Stimulated activated CD4-positive, alpha-beta T cell treated with anti-CD3 and anti-CD28 coated beads, Interleukin-4, amount 100 ng/mL, for 24 hours (primary cell): ENCODE measurements at places on chromosomes 11 and 22.
A peak's percentile ranks its signal among the peaks of the same experiment; 100 is the strongest.

DNA sequence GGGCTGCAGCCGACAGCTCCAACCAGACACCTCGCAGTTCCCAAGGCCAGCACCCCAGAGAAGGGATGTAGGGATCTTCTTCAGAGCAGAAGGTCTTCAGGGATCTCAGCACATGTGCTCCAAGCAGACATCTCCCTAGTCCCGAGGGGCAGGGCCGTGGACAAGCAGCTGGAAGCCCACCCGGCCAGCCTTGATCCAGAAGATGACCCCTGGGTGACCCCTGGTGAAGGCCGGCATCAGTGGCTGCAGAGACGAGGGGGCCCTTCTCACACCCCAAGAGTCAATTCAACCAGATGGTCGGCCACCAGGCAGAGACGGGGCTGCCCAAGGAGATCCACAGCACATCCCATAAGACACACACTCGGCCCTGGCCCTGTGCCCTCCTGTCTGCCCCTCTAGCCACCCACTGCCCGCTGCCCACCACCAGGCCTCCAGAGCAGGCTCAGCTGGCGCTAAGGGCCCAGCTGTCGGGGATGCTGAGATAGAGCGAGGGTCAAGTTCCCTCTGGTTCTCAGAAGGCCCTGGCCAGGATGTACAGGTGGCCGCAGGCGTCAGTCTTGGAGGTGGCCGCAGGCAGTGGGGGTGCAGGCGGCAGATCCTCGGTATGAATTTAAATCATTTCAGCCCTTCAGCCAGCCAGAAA, 168.3 kb downstream of the BRD1 start:
- DNase-seq: no peak

DNA sequence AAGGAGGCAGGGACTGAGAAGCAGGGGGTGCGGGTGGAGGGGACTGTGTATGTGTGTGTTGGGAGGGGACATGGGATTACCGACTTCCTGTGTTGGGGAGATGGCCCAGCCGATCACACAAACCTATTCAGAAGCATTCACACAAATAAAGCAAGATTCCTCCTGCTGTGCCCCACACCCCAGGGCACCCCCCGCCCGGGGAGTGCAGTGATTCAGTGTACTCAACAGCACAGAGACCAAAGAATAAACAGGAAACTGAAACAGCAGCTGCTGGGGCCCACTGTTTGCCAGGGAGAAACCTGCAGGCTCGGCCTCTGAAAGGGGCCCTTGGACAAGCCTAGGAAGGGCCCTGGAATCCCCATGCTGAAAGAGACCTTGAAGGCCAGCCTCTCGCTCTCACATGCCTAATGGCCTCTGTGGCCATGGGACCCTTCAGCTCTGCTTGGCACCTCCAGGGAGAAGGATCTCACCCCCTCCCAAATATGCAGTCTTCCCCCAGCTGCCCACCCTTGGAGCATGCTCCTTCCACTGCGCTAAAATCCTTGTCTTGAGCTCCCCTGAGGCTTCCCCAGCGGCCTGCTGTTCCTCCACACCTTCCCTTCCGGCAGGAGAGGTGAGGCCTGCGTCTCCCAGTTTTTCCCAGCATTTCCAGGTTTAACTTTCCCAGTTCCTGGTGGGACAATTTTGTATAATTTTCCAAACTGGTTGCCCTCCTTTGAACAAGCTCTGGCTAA, 72.9 kb downstream of the CSNK2A3 start:
- no peak for DNase-seq

DNA sequence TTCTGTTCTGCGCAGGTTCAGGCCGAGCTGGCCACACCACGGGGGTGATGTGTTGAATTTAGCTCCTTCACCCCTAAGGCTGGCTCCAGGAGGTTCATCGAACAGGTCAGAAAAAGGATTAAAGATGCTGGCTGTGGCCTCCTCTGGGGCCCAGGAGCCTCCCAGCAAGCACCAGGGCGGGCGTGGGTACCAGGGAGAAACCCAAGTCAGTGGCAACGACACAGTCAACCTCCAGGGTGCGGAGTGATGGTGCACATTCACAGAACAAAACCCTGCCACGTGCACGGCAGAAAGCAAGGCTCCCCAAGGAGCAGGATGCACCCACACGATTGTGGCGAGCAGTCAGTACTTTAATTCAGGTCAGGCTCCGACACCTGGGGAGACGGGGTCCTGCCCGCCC, 10.8 kb downstream of the C11orf24 start:
- DNase-seq: no peak

- peak; percentile 69 for DNase-seq
Measured at GRCh38 chr22:30196141-30196879, 50.2 kb downstream of the LIF start.

GRCh38 chr22:30307041-30307574, 17.8 kb upstream of the CASTOR1 start:
- no peak for DNase-seq

DNA sequence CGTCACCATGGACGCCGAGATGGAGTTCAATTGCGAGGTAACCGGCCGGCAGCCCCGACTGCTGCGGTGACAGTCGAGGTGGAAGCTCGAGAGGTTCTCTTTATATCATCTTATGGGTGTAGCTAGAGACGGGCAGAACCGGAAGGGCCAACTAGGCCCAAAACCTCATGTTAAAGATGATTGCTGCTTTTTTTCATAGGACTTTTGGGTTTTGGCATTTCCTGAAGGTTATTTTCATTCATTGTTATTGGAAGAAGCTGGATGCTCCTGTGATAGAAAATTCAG, 585 bp downstream of the NF2 start:
- peak; percentile 44 for DNase-seq

- DNase-seq: no peak
Measured at GRCh38 chr11:121435132-121435531, 17.0 kb upstream of the SORL1 start.

- no peak for DNase-seq
Measured at GRCh38 chr11:126102436-126102981, 39.8 kb upstream of the CDON start.

- DNase-seq: no peak
Measured at GRCh38 chr22:49867303-49868265, 13.9 kb downstream of the ZBED4 start.

- no peak for DNase-seq
Measured at GRCh38 chr11:46615756-46616155, 1.3 kb downstream of the HARBI1 start.

- no peak for DNase-seq
Measured at GRCh38 chr11:132256528-132257279, 886.3 kb downstream of the NTM start.

DNA sequence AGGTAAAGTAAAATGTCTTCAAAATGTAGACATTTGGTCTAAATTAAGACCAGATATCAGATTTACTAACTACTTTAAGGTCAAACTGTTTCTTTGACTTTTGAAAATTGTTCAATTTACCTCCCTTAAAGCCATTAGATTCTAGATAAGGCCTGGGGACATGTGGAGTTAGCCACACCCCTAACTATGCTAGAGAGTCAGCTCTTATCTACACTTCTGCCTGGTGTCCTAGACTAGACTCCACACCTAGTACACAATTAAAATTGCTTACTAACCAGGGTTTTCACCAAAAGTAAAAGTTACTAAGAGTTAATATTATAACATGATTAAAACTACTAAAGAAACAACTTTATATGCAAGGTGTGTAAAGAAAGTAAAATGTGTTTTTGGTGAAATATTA, 43.6 kb upstream of the DBX1 start:
- DNase-seq: no peak

DNA sequence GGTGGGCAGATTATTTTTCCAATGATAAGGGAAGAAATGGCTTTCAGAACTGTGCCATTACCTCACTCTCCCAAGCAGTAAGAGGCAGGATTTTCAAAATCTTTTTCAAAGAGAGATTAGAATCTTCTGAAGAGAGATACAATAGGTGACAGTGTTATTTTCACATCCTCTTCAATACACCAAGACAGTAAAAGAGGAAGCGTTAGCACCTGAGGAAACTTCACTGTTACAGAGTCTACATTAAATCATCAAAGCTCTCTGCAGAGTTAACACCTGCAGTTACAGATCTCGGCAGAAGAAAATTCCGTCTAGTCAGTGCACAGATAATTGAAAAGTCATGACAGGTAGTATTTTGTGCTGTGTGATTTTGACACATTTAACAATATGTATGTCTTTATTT, 144.9 kb downstream of the PGR start:
- no peak for DNase-seq

DNA sequence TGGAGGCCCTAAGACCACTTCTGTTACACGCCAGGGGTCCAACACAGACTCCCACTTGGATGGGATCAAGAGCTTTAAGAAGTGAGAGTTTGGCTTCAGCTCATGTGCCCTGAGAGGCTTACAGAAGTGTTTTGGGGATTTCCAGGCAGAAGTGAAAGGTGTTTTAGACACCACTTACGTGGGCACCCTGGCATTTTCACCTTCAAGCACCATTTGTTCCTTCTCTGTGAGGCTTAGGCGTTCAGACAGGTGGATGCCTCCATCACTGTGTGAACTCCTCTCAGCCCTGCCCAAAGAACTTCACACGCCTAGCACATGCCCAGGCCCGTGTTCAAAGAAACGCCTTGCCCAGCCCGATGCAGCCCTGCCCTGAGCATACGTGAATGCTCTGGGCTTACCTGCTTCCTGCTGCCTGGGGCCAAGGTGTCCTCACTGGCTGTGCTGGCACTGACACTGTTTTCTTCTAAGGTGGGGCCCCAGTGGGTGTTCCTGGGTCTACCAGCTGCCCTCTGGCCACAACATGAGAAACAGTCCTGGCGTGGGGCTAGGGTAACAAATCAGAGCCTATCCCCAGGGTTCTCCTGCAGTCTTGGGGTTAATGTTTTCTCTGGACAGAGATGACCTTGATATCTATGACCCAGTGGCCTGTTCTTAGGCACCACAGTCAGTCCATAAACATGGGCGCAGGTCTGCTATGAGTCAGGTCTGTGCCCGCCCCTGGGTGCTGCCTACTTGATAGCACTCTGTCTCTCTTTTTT, 34.0 kb downstream of the AMPD3 start:
- DNase-seq: no peak

- no peak for DNase-seq
Measured at GRCh38 chr11:223026-223789, 12.9 kb downstream of the SIRT3 start.

DNA sequence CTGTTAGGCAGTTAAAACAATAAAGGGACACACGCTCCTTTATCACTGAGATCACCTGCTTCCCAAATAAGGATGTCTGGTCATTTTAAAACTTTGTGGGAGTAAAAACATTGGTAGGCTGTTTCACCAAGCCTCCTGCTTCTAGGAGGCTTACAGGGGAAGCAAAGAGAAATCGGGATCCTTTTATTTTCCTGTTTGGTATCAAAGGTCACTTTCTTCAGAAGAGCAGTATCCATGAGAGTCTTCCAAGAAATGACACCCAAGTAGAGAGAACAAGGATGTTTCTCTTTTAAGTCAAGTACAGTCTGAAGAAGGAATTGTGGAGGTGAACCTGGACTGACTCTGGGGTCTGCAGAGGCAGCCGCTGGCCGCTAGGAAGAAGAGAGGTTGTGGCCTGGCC, 36.9 kb upstream of the BID start:
- no peak for DNase-seq

DNA sequence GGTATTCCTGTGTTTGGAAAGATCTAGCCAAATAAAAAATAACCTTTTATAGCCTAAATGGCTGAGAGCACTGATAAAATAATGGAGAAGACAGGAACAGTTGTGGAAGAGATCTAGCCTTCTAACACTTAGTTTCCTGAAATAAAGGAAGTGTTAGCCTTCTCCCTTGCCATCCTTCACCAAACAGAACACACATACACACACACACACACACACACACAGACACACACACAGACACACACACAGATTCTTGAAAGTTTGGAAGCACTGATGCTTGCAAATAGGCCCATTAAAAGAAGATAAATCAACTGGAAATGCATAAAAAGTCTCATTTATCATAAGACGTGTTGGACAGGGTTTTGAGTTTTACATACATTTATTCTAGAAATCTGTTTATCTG, 37.5 kb downstream of the KIRREL3 start:
- DNase-seq: no peak

DNA sequence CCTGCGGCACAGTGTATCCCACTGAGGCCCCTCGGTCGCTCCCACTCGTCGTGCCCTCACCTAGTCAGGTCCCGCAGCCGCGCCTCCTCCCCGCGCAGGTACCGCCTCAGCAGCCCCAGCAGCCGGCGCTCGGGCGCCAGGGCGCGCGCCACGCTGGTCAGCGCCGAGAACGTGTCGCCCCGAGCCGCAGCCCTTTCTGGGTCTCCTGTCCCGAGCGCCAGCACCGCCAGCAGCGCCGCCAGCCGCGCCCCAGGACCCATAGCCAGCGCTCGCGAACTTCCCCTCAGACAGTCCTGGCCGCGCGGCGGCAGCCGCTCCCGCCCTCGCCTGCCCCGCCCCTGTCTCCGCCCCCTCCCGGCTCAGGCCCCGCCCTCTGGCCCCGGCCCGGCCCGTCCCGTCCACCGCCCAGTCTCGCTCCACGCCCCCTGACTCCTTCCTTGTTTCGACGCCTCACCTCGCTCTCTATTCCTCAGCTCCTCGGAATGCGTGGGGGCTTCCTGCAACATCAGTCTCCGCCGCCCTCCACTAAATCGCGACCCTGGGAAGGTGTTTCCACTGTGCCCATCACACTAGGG, at the start of gene P4HA3:
Gene P4HA3 (minus strand): TSS at position 289 of the 575 bp plus-strand sequence. CDS start 29 bp downstream, at position 260.
- DNase-seq: peak; percentile 36

DNA sequence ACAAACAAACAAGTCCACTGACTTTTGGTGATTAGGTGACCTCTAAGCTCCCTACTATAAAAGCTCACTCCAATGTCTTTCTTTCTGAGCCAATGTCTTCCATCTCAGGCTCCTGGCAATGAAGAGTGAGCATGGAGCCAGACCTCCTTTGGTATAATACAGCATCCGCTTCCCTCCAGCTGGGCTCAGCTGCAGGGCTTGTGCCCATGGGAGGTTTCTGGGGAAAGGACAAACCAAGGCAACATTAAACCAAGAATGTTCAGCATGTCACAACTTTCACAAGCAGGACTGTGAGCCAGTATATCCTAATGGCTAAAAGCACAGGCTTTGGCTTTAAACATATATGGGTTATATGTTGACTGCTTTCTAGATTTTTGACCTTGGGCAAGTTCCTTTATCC, 58.8 kb downstream of the EHF start:
- no peak for DNase-seq

- peak; percentile 73 for DNase-seq
Measured at GRCh38 chr22:43230971-43231723, 44.2 kb upstream of the TTLL12 start.

DNA sequence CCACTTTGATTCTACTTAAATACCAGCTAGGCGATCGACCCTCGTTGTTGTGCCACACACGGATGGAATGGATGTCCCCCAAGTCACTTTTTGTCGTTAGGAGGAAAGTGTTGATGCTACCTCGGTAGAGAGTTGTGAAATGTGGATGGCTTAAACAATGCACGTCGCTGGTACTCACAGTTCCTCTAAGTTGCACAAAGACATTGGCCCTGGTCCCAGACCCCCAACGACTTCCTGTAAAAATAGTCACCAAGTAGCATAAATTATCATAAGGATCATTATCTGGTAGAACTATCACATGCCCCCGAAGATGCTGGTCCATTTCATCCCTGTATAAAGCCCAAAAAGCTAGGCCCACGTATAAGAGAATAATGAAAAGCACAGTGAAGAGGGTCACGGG, 3.8 kb downstream of the PKDREJ start:
- DNase-seq: no peak

GRCh38 chr22:25551396-25551795, 13.1 kb upstream of the GRK3 start:
- DNase-seq: no peak

- DNase-seq: no peak
Measured at GRCh38 chr11:81059356-81059755, 1618.5 kb upstream of the TENM4 start.

- DNase-seq: no peak
Measured at GRCh38 chr11:34331329-34331728, 26.5 kb downstream of the ABTB2 start.

GRCh38 chr11:8658321-8659057, 24.0 kb downstream of the TRIM66 start:
- DNase-seq: no peak
